Non-pigmented ciliary epithelial cell (primary cell): ENCODE measurements at places on chromosomes 5 and 9.

GRCh38 chr9:20358207-20358606, 264.1 kb downstream of the MLLT3 start:
- peak; percentile 28 for DNase-seq

DNA sequence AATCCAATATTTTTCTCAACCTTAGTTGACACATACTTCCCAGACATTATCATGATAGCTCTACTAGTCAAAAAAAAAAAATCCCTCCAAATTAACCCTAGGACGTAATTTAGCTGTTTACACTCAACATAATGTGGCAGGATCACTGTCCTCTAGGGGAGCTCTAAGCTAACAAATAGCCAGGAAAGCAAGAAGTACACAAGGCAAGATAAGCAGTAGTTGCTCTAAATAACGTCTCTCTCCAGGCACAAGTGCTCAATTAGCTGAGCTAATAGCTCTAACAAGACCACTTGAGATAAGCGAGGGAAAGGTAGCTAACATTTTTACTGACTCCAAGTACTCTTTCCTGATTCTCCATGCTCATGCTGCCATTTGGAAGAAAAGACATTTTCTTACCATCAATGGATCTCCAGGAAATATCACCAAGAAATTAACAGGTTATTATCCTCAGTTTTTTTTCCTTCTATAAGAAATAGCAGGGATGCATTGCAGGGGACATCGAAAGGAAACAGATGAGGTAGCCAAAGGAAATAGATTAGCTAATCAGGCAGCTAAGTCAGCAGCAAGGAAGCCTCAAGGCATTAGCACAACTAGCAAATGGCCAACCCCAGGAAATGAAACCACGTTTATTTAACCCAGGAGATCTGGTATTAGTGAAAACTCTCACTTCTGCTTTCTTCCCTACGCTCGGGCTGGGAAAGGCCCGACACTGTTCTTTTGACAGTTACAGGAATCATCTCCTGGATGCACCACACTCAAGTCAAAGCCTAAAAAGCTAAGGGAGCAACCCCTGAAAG, 614.1 kb downstream of the PTPRD start:
- DNase-seq, result no peak

- no peak for DNase-seq
Observed at GRCh38 chr9:111945216-111945615, 48.6 kb downstream of the UGCG start.

GRCh38 chr5:164255598-164256213, 750.3 kb downstream of the MAT2B start:
- DNase-seq, result no peak

DNA sequence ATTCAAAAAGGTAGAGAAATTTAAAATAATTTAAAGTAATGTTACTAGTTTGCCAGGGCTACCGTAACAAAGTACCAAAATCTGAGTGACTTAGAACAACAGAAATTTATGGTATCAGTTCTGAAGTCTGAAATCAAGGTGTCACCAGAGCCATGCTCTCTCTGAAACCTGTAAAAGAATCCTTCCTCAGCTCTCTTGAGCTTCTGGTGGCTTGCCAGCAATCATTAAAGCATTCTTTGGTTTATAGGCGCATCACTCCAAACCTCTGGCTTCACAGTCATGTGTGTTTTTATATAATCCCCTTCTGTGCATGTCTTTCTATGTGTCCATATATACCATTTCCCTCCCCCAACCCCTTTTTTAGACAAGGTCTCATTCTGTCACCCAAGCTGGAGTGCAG, 220.3 kb downstream of the COX7C start:
- no peak for DNase-seq

DNA sequence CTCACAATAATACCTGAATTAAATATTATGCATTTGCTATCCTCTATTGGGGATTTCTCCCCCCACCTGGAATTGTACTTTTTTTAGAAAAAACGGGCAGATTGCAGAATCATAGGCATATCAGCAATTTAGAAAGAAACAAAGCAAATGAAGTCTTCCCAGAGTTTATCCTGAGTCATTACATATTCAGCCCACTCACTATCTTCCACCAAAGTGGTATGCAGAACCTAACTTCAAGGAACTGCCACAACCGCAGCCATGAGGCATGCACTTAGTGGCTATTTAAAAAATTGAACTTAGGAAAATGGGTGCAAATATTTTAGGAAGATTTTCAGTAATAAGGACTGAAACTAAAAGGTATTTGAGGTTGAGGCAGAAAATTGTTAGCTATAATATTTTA, 48.6 kb downstream of the UBAP1 start:
- peak; percentile 49 for DNase-seq

DNA sequence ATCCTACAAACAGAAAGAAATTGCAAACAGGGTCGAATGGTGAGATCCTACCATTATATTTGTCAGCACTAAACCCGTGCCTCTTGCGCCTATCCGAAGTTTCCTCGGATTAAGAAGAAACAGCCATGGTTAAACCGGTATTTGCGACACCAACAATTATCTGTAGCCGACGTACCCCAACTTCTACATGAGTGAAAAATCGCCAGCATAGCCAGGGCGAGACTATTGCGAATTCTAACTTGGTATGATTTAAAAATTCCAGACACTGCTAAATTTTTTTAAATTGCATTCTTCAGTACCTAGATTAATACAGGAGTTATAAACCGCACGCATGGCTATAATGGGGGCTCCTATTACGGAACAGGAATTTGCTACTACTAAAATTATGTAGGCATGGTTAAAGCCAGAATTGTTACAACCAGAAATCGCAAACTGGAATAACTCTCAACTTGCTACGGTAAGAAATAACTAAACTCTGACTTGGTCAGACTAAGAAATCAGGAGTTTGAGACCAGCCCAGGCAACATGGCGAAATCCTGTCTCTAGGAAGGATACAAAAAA, 25.3 kb upstream of the ANXA2R start:
- no peak for DNase-seq

GRCh38 chr5:83554686-83555085, 83.1 kb downstream of the VCAN start:
- no peak for DNase-seq

DNA sequence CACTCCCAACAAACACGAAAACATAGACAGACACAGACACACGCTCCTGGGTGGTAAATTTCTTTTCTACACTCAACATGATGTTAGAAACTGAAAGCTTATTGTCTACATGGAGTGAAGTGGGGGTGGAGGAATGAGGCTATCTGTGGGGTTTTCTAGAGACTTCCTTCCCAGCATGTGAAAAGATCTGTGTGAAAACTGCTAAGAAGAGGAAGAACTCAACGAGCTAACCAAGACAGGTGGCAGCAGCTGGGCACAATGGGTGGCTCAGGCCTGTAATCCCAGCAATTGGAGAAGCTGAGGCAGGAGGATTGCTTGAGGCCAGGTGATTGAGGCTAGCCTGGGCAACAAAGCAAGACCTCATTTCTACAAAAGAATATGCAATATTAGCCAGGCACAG, 7.6 kb downstream of the FYB1 start:
- no peak for DNase-seq

- no peak for DNase-seq
Observed at GRCh38 chr9:3398232-3398648, 127.6 kb downstream of the RFX3 start.

GRCh38 chr5:158270996-158271554, 412.1 kb upstream of the CLINT1 start:
- DNase-seq, result no peak

DNA sequence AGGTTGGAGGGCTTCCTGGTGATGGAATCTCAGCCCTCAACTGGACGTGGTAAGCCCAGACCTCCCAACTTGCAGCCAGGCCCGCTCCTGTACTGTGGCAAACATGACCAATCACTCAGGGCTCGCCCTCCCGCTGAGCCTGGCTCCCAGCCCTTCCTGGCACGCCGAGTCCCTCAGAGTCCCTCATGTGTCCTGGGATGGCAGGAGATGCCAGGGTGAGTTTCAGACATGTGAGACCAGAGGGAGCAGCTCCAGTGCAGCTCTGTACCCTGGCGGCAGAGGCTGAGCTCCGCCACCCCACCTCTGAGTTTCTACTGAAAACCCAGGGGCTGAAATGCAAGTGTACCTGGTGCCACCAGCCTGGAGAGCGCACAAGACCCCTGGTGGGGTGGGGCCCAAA, 42.0 kb upstream of the RXRA start:
- DNase-seq, result no peak

DNA sequence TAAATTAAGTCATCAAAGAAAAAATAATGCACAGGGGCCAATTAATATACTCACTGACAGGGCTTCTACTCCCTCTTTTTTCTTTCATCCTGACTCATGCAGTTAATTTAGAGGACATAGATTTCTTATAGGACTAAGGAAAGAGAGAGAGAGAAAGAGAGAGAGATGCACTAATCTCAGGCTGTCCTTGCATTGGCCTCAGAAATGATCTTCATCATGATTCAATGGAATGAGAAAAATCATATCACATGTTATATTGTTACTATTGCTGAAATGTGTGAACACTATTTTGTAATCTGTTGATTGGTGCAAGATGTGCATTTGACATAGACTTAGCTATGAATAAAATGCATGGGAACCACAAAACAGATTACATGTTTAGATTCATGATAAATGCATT, 608.3 kb upstream of the NUDT12 start:
- DNase-seq, result no peak

DNA sequence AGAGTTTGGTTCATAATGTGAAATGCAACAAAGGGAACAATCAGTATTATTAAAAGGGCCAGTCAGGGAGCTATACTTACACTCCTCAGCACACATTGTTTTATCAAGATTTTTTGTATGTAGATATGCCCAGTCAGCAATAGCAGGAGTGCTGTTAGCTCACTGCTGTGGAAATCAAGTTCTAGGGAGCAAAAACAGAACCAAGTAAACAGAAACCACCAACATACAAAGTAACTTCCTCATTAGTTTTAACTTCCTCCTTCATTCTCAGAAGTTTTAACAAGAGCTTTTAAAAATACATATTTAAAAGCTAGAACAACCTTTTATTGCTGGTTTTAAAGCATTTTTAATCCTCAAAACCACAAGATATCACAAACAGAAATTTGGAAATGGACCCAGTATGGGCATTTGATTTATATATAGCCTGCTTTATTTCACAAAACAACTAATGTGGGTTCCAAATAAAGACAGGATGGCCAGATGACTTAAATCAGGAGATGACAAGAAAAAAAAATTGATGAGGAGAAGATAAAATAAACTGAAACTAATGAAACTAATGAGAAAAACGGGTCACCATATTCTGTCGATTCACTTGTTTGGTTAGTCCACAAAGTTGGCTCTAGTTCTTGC, 178.5 kb downstream of the ADAMTS12 start:
- no peak for DNase-seq

GRCh38 chr9:73093740-73094379, 57.8 kb upstream of the ANXA1 start:
- no peak for DNase-seq

DNA sequence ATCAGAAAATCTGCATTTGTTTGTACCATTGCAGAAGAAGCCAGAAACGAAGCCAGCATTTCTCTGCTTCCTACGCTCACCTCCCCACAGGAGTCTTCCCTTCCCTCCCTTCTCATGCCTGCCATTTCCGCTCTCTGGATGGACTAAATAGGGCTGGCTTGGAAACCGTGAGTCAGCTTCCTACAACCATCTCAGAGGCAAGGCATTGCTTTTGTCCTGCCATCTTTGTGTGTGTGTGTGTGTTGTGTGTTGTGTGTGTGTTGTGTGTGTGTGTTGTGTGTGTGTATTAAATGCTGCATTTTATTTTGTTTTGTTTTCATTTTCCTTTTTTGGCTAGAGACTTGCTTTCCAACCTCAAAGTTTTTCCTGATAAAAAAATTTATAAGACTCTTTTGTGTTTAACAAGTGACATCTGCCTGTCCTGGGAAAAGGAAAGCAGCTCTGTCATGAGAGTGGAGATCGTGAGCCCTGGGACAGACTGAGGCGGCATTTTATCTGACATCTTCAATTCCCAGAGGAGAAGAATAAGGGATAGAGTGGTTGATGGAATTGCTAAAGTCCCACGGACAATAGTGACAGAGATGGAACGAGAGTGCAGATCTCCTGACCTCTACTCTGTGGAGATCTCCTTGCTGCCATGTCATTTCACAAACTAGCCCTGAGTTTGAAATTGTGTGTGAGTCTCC, 7.5 kb upstream of the EGFLAM start:
- no peak for DNase-seq

DNA sequence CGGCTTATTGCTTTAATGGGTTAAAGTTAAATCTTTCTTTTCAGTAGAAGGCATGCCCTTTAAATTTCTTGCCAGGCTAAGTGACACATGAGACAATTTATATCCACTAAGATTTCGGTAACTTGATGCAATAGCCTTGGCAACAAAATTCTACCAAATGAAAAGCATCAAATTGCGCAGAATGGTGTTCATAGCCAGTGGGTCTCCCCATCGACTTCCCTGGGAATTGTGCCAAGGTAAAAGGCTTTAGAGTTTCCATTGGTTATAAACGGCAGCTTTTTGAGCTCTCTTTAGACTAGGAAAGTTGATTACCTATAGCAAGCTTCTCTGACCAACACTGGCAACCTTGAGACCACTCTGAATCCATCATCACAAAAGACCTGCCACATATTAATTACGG, 358.4 kb downstream of the ARRDC3 start:
- no peak for DNase-seq

DNA sequence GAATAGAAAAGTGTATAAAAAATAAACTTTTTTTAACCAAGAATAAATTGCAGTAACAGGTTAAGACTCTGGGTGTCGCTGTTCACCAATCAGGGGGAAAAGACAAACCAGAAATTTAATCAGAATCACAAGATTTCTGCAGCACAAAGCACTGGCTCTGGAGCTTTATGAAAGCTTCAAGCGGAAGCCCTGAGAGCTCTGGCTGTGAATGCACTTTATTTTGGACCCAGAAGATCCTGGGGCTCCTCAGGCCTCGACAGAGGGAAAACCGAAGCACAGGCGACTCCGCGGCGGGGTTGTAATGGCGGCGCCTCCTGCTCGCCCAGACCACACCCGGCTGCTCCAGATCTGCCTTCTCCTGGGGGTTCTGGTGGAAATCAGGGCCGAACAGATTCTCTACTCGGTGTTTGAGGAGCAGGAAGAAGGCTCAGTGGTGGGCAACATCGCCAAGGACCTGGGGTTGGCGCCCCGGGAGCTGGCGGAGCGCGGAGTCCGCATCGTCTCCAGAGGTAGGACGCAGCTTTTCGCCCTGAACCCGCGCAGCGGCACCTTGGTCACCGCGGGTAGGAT, at the start of gene PCDHGA4:
Gene PCDHGA4, plus strand, starts transcription at position 122 of the 570 bp plus-strand sequence. Its CDS starts 87 bp downstream, at position 209.
- DNase-seq, result no peak

DNA sequence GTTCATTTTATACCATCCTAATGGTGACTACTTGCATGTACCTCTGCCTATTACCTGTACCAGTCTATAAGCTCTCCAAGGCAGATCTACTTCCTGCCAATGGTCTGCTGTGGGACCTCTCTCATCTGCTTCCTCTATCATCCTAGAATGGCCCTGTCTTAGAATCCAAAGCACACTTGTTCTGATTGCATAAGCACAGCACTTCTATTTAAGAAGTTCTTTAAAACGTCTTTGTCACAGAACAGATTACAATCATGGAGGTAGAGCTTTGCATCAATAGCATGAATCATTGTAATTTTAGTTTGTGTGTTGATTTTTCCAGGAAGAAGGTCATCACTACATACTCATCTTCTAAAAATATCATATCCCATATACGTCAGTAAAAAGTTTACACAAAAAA, 131.8 kb upstream of the ACOT12 start:
- DNase-seq, result peak; percentile 19
